ENCODE measurements at places on chromosomes 7 and 10.

DNA sequence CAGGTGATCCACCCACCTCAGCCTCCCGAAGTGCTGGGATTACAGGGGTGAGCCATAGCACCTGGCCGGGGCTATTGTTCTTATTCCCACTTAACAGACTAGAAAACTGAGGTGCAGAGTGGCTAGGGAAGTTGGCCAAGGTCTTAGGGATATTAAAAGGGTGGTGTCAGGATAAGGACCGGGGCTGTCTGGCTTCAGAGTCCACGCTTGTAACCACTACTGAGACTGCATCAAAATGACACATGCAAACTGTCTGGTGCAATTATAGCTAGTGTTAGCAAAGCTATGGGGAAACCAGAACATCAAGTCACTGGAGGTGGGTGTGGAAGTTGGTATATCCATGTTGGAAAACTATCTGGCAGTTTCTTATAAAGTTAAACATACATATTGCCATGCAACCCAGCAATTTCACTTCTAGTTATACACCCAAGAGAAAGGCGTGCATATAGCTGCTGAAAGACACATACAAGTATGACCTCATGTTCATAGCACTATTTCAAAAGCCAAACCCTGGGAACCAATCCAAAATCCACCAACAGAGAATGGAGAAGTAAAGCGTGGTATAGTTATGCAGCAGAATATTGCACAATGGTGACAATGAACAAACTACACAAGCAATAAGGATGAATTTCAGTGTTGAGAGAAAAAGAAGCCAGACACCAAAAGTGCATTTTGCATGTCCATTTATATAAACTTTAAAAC, 33.9 kb upstream of the EEPD1 start:
- DNase-seq: peak; percentile 80

DNA sequence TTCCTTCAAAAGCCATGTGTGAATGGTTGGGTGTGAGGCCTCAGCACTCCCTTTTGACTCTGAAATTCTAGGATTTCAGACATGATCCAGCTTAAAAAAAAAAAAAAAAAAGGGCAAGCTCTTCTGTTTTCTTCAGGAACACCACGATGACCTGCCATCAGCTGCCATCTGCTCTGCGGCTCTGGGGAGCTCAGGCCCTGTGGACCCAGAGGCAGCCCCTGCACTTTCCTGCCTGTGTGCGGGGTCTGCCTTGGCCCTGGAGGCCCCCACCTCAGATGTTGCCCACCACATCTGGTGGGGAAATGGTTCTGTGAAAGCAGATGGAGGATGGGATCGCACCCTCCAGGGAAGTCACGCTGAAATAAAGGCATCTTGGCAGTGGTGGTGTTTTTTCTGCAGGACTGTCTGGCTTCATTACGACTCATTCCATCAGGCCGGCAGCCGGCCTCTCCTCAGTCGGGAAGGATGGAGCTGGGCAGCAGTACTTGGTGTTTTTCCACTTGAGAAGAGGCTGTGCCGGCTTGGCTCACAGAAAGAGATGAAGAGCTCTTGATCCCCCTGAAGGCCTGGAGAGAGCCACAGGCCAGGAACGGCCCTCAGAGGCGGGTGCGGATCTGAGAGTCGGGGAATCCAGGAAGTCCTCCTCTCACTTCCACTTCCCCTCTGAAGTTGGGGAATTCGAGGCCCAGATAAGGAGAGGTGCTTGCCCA, 66.1 kb upstream of the AQP1 start:
- DNase-seq: peak; percentile 20

GRCh38 chr10:122154545-122155366, 116.3 kb upstream of the BTBD16 start:
- DNase-seq: no peak

GRCh38 chr10:1194161-1194560, 138.0 kb downstream of the WDR37 start:
- DNase-seq: no peak

GRCh38 chr10:69458430-69459100, 7.3 kb downstream of the TSPAN15 start:
- no peak for DNase-seq

GRCh38 chr10:24238519-24239247, 29.7 kb downstream of the KIAA1217 start:
- peak; percentile 56 for DNase-seq
